ENCODE measurements at places on chromosomes 6 and 20.

DNA sequence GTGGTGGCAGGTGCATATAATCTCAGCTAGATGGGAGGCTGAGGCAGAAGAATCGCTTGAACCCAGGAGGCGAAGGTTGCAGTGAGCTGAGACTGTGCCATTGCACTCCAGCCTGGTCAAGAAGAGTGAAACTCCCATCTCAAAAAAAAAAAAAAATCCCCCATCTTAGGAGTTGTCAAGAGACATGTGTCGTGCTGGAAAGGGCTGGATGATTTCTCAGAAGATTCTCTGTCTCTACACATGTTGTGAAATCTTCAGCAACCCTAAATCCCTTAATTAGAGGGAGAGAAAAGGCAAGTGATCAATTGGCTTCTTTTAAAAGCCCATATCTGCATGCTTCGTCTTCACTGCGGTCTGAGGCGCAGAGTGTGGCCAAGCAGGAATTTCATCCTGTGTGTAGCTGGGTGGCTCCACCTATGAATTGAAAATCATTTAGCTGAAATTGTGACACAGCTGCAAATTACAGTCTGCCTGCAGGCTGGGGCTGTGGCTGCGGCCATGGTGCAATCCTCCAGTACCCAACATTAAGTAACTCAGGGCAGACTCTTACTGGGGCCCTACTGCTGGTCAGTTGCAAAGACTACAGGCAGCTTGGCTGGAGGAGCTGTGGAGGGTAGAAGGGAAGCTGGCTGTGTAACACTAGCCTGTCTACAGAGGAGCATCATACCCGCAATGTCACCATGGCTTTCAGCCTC is 3.2 kb upstream of the TGM3 start:
- DNase-seq, result no peak

DNA sequence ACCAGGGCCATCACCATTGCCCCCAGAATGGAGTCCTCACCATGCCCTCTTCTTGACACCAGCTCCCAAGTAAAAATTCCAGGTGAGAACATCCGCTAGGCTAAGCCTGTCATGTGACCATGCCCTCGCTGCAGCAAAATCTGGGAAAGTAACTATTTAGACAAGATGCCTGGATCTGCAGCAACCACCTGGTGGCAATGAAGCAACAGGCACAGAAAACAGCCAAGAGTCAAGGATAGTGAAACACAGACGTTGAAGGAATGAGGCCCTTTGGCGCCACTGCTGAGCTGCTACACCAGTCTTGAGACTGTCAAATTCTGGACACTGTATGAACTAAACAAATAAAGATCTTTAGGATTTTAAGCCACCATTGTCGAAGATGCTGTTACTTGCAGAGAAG is 30.1 kb upstream of the TGM6 start:
- DNase-seq, result no peak

GRCh38 chr6:115220551-115221159 is 840.0 kb downstream of the FRK start:
- no peak for DNase-seq

GRCh38 chr20:19729672-19730071 is 28.4 kb upstream of the RIN2 start:
- DNase-seq, result no peak

DNA sequence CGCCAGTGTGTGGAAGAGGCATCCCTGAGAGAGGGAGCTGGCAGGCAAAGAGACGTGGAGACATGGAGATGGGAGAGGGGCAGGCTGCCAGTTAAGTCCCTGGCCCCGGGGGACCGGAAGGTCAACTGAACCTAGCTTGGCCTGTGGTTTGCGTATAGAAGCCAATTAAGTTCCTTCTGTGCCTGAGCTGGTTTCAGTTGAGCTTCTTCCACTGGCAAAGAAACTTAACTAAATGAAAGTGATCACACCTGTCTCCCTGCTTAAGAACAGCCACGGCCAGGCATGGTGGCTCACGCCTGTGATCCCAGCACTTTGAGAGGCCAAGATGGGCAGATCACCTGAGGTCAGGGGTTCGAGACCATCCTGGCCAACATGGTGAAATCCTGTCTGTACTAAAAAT is 26.7 kb upstream of the NNAT start:
- DNase-seq, result no peak

- DNase-seq, result no peak
Observed at GRCh38 chr6:34468378-34468892, 2.6 kb downstream of the PACSIN1 start.

DNA sequence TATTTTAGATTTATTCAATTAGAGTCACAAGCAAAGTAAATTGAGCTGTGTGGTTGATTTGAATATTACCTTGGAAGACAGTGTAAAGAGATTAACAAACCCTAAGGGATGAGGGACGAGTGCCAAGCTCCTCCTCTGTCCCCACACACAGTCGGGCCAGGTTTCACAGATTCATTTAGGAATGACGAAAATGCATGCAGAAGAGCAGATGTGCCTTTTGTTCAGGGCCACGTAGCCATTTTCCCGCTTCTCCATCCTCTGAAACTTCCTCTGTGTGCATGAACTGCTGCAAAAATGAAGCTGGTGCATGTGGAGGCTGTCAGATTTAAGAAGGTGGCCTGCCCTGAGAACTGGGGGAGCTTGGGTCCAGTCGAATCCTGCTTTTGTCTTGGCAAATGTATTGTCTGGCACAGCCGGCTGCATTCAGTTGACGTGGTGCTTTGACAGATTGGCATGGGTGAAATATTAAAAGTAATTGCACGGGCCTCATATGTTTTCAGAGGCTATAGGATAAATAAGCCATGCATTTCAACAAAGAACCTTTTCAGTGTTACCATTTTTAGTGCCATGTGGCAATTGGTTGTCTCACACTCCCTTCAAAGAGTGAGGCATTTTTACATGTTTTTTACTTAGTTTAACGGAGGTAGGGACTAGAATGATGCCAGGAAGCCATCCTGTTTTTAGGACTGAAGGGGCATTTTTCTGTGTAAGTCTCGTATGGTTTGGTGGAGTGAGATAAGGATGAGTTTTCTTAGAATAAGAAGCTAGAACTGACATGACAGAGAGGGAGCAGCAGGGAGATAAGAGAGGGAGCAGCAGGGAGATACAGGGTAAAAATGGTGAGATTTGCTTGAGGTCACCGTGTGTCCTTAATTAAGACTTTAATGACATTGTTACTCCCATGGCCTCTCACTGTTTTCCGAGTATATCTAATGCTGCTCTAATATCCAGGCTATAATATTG is 361.1 kb downstream of the NRN1 start:
- DNase-seq, result peak; percentile 81

- DNase-seq, result no peak
Observed at GRCh38 chr6:76792394-76792793, 670.9 kb downstream of the HTR1B start.

DNA sequence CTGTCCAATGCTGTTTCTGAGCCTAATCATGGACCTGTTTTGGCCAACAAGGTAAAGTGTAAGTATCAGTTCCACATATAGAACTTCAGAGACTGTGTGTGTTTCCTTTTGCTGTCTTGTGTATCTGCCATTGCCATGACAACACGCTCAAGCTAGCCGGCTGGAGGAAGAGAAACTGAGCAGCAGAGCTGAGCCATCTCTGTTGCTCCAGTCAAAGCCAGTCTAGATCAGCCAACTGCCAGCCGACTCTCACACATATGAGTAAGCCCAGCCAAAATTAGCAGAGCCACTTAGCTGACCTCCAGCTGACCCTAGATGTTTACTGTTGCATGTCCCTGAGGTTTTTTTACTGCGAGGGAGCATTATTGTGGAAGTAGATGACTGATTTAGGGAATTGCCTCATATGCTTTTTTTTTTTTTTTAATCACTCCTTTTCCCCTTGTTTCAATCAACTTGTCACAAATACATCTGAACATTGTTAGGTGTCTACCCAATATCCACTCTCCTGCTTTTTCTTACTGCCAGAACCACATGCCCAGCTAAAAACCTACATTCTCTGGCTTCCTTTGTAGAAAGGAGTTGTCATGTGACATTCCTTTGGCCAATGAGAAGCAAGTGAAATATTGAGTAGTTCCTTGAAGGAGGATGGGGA is 304.3 kb upstream of the SUPT3H start:
- DNase-seq, result no peak

DNA sequence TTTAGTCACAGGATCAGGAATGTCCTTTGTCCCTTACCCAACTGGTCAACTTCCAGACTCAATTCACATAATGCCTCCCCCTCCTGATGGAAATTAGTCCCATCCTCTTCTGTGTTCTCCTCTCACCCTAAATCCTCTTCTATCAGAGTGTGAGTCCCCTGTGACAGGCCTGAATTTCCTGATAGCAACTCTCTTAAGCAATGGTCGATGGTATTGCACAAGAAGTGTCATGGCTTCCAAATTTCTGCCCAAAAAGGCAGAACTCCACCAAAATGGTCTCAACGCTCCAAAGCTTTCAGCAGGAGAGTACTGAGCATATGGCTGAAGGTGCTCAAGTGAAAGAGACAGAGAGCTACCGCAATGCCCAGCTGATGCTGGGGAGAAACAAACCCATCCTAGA is 2.4 kb downstream of the PREP start:
- no peak for DNase-seq

DNA sequence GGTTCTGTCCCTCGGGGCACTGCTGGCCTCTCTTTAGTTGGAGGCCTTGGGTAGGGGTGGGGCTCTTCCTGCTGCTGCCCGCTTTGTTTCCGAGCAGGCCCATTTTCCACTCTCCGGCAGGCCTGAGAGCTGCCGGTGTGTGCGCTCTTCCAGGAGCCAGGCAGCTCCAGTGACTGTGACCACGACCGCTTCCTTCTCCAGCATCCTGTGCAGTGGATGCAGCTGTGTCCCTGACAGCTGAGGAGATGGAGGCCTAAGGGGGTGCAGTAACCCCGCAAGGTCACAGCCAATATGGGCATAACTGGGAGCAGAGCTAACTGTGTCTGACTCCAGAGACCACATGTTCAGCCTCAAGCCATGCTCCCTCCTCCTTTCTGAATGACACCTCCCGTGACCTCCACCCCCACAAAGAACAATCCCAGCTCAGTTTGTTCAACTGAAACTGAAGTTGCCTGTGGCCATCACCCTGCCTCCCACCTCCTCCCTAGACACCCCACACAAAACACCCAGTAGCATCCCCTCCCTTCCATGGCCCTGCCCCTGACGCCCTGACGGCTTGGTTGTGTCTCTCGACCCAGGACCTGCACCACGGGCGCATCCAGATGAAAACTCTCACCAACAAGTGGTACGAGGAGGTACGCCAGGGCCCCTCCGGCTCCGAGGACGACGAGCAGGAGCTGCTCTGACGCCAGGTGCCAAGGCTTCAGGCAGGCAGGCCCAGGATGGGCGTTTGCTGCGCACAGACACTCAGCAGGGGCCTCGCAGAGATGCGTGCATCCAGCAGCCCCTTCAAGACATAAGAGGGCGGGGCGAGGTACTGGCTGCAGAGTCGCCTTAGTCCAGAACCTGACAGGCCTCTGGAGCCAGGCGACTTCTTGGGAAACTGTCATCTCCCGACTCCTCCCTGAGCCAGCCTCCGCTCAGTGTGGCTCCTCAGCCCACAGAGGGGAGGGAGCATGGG is 27.8 kb downstream of the SPATA2 start:
- no peak for DNase-seq

DNA sequence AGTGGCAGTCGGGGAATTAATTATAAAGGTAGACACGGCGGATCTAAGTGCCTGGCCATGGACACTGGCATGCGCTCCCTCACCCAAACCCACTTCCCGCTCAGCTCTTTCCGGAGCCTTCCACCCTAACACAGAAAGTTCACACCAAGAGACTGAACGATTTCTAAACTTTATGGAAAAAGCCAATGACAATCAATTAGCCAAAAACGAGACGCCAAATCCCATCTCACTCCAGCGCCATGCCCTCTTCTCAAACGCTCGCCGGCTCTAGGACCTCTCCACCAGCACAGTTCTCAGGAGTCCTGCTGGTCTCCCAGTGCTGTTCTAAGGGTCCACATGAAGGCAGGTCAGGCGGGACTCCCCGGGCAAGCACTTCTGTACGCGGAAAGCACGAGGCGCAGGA is 641 bp downstream of the SF3B5 start:
- DNase-seq, result no peak

DNA sequence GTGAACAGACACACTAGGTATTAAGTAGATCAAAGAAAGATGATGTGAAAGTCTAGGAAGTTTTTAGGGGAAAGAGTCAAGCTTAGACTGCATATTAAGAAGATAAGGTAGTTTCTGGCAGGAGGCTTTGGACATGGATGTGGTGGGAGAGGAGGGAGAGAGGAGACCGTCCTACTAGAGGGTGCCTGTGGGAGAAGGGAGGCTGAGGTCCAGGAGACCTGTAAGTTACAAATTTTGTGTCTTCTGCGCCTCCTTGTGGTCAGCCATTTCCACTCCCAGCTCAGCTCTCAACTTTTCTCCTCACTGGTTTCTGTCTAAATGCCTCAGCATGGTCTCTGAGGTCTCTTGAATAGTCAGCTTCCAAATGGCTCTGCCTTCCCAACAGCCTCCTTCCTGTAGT is 193.5 kb downstream of the UNC5CL start:
- DNase-seq, result no peak

GRCh38 chr6:52136934-52137467 is 49.2 kb upstream of the IL17A start:
- DNase-seq, result no peak

GRCh38 chr20:50470264-50470858 is 39.8 kb upstream of the PTPN1 start:
- DNase-seq, result no peak

- DNase-seq, result no peak
Observed at GRCh38 chr6:12137480-12137879, 125.4 kb downstream of the HIVEP1 start.

DNA sequence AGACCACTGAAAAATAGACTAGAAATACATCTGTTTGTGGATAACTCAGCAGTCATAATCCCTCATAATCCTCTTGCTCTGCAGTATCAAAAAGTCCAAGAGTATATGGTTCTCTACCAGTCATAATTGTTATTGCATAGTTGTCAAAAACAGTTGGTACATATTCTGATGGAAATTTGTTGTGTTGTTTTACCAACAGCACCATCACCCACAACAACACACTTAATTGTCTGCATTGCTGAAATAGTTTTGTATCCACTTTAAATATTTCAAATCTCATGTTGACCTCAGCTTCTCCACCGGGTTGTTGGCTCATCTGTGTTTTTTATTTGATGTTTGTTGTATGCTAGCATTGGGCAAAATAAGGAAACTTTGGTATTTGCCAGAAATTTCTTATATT is 39.4 kb downstream of the ITCH start:
- DNase-seq, result no peak

DNA sequence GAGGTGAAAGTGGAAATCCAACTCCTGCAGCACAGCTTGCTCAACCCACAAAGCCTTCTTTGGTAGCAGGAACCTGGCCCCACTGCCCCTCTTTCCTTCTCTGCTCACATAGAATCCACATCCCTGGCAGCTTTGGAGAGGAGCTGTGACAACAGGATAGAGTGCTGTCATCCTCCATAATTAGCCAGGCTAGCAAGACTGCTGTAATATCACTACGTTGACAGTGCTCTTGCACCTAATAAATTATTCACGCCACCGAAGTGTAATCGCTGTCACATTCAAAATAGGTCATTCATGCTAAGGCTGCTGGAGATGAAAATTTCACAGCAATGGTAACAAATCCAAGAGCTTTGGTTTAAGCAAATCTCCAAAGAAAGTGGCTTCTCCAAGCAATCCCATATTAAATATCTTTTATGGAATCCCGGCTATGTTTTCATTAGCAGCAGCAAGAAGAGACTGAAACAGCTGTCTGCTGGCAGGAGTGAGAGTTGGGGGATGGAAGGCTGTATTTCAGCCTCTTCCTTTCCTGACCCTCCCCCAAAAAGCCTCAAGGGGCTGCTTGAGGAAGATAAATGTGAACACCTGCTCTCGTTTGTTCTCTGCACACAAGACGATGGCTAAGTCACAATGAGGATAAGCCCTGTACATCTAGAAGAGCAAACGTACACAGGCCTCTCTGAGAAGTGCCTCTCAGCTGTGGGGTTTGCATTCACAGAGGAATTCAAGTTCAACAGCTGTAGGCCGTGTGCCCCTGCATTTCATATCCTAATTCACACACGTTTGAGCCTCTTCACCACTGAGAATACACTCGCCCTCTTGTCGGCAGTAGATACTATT is 16.5 kb downstream of the RIPOR2 start:
- peak; percentile 92 for DNase-seq
